ENCODE measurements at places on chromosomes 6 and 20.

DNA sequence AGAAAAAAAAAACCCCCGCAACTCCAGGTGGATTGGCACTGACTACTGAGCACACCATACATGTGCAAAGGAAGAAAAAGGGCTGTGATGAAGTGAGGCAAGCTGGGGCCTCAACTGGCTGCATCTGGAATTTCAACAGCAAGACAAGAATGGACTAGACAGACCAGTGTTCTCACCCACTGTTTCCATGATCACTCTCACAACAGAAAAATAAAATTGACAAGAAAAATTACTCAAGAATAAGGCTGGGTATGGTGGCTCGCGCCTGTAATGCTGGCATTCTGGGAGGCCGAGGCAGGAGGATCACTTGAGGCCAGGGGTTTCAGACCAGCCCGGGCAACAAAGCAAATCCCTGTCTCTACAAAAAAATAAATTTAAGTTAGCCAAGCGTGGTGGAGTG, 18.8 kb downstream of the ZNF217 start:
- no peak for DNase-seq

DNA sequence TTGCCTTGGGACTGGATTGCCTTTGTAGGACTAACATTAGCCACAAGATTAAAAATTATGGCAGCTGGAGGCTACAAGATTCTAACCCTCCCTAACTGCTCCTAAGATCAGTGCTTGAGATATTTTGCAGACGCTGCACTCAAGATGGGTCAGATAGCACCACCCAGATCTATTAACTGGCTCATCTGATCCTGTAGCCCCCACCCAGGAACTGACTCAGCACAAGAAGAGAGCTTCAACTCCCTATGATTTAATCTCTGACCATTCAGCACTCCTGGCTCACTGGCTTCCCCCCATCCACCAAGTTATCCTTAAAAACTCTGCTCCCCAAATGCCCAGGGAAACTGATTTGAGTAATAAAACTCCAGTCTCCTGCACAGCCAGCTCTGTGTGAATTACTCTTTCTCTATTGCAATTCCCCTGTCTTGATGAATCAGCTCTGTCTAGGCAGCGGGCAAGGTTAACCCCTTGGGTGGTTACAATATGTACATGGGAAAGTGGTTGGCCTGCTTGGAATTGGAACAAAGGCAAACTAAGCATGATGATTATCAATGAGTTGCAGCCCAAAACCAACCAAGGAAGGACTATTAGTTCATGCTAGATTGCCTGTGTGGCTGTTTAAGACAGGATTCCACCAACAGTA, 111.3 kb downstream of the OR2B2 start:
- DNase-seq, result no peak

DNA sequence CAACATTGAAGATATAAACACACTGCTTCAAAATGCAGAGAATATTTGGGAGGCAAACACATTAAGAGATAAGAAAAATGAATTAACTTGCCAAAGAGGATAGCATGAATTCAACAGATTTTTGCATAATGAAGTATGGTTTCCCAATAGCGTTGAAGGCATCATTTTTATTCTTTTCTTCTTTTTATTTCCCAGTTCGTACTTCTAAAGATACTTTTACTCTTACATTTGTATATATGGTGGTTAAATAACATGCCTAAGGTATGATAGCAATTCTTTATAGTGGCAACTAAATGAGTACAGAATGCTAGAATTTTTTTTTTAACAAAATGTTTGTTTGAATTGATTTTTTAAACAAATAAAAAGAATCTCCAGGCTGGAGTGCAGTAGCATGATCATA, 473.4 kb upstream of the MARCKS start:
- DNase-seq, result no peak

- DNase-seq, result no peak
These were observed 115.3 kb downstream of the COL12A1 start for GRCh38 chr6:75090576-75090975.

DNA sequence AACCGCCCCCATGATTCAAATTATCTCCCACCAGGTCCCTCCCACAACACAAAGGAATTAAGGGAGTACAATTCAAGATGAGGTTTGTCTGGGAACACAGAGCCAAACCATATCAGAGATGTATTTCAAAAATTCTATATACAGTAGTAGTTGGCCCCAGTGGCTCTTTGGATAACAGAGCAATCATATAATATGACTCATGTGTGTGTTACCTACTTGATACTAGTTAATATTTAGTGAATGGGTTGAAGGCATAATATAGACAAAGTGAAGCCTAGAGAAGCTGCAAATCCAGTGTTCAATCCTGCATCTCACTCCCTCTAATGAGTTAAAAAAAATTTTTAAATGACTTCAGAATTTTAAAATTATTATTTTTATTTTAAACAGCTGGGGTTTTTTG, 43.2 kb downstream of the KAT14 start:
- no peak for DNase-seq

DNA sequence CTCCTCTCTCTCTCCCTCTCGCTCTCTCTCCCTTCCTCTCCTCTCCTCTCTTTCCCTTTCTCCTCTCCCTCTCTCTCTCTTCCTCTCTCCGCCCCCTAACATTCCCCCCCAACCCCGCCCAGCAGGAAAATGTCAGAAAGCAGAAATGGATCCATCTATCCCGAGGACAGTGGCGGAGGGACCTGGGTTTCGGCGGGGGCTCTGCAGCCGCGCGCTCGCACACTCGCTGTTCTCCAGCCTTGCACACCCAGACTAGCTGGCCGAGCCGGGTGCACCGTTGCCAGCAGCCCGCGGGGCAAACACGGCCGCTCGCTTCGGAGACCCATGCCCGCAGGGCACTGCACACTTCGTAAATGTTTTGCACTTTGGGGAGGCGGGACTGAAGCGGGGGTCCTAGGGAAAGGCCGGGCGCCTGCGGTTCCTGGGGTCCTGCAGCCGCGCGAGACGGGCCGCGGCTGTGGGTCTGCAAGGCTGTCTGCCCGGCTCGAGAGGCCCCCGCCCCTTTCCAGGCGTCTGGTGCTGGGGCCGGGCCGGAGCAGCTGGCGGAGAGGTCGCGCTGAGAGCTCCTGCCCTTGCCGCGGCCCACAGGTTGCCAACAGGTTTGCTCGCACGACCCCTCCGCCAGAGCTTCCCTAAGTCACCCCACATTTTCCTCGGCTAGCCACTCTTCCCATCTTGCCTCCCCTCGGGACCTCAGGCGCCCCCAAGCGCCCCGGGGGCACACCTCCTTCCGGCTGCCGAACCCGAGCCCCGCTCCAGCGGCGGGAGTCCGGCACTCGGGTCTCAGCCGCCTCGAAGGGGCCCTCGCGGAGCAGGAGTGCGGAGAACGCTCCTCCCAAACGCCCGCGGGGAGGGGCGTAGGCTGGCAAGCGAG, 818 bp upstream of the MDGA1 start:
- DNase-seq, result no peak

Measured in activated naive CD8-positive, alpha-beta T cell treated with anti-CD3 and anti-CD28 coated beads, Interleukin-2, amount 50 U/mL, for 16 hours (primary cell).